ENCODE measurements at places on chromosomes 5 and 9.

DNA sequence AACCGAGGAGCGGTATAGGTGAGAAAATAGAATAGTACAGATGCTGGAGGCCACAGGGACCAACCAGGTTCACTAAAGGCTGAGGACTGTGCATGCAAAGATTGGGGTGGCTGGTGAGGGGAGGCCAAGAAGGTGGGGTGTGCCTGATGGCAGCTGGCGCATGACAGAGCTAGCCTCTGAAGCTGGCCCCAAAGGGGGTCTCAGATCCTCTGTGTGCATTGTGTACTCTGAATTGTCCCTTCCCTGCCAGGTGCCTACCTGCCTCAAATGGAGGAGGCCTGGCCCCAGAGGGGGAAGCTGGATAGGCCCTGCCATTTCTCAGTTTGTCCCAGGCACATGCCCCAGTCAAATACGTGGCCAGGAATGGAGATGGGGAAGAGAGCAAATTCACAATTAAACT is 63.1 kb downstream of the CRB2 start:
- no peak for DNase-seq

DNA sequence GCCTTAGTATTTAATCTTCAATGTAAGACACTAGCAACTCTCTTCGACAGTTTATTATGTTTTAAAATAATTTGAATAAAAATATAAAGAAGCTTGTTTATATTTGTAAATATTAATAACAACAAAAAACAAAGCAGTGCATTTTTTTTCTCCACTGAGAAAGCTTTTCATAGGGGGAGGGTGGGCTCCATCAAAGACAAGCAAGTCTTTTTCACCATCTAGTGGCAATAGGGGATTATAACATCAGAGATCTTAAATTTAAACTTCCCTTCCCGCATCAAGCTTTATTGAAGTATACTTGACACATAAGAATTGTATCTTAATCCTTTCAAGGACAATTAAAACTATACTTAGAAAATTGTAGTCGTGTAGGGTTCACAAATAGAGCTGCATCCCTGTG is 9.3 kb upstream of the OR13F1 start:
- no peak for DNase-seq

DNA sequence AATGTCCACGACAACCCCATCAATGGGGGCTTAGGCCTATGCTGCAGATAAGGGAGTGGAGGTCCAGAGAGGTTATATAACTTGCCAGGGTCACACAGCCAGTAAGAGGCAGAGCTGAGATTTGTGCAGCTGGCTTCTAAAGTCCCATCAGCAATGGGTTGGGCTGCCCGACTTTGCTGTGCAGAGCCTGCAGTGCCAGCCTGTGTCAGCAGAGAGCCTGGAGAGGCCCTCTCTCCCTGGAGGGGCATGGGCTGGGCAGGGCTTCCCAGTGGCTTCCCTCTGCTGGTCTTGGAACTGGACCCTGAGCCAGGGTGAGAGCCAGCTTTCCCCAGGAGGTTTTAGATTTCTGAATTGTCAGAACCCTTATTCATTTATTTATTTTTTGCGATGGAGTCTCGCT is 77.2 kb upstream of the RAPGEF1 start:
- no peak for DNase-seq

GRCh38 chr5:127832067-127832466 is 128.9 kb downstream of the CCDC192 start:
- no peak for DNase-seq

- no peak for DNase-seq
Observed at GRCh38 chr9:90900130-90900529, 98.5 kb downstream of the SYK start.

DNA sequence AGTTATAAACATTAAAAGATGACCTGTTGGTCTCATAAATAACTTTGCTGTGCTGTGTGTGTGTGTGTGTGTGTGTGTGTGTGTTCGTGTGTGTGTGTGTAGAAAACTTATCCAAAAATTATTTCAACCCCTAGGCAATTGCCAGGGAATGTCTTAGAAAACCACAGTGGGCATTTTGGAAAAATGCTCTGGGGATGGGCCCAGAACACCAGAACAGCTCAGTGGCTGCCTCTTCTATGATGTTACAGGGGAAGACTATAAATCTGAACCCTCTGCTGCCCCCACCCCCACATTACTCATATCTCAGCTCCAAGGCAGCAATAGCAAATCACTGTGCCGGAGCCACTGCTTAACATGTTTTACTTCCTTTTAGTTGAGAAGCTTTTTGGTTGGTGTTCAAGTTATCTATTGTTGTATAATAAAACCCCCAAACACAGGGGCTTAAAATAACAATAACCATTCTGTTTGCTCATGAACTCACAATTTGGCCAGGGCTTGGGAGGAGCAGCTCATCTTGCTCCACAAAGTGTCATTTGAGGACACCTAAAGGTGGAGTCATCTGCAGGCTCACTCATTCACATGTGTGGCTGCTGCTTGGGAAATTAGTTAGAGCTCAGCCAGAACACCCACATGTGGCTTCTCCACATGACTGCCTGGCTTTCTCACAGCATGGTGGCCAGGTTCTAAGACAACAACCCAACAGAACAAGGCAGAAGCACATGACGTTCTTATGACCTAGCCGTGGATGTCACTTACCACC is 40.4 kb downstream of the ACTBL2 start:
- DNase-seq: no peak

DNA sequence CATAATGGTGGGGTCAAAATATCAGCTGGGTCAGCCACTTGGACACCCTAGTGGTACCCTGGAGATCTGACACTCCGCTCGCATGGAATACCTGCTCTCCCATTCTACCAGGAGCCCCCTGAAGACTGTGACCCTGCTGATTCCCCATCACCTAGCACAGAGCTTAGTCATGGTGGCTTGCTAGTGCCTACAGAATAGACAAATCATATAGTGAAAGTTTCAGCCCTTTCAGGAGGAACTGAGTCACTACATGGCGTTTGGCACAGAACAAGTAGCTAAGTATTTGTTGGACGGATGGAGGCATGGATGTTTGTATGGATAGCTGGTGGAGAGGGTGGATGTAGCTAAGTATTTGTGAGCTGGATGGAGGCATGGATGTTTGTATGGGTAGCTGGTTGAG is 65.3 kb downstream of the LMX1B start:
- no peak for DNase-seq

DNA sequence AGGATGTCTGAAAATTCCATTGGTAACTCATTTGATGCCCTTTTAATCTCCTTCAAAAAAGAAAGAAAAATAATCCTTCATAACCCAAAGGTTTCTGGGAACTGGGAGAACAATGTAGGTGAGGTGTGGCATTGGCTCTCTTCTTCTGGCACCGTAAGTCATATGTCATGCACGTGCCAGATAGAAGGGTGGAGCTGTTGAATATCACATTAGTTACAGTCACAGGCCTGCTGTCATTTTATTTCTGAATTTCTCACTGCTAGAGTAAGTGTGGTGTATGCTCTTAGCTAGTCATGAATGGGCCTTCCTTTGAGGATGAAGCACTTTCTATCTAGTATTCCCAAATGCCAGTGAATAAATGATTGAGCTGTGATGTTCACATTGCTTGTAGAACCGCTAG is 201.8 kb upstream of the SGCD start:
- no peak for DNase-seq
